ENCODE measurements at places on chromosomes 7 and 10.

GRCh38 chr10:130300608-130301020, 164.4 kb downstream of the GLRX3 start:
- no peak for DNase-seq

GRCh38 chr10:86215046-86215445, 151.5 kb downstream of the GRID1 start:
- DNase-seq = no peak

DNA sequence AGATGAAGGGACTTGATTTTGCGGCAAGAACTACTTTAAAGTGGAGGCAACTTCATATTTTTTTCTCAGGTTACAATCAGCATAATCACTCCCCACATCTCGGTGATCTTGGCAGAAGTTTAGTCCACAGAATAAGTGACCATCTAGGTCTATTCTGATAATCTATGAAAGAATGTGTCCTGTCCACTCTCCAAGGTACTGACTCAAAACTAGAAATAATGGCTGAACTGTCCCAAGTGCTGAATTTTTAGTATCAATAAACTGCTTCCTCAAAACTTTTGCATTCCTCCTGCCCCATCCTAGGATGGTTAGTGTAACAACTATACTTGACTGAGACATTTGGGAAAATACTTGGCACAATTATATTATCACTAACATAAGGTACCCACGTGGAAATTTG, 10.9 kb upstream of the CHRM2 start:
- peak; percentile 24 for DNase-seq

DNA sequence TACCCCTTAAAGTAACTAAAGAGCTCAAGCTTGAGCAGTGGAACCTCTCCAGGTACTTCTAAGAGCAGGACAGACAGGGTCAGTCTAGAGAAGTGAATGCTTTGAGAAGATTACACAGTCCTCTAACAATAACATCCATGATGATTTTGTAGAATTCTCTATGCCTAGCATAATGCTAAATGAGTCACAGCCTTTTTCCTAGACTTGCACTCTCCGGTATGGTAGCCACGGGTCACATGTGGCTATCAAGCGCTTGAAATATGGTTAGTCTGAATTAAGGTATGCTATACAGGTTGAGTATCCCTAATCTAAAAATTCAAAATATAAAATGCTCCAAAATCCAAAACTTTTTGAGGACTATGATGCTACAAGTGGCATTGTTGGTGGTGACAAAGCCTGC, 166.6 kb upstream of the MKLN1 start:
- DNase-seq = peak; percentile 61
